Activated T-cell treated with anti-CD3 and anti-CD28 coated beads for 48 hours (primary cell): ENCODE measurements at places on chromosomes 7 and 10.

GRCh38 chr7:18429547-18429946 is 66.0 kb upstream of the HDAC9 start:
- DNase-seq = no peak

- no peak for DNase-seq
Measured at GRCh38 chr7:15303357-15303756, 258.5 kb downstream of the AGMO start.

DNA sequence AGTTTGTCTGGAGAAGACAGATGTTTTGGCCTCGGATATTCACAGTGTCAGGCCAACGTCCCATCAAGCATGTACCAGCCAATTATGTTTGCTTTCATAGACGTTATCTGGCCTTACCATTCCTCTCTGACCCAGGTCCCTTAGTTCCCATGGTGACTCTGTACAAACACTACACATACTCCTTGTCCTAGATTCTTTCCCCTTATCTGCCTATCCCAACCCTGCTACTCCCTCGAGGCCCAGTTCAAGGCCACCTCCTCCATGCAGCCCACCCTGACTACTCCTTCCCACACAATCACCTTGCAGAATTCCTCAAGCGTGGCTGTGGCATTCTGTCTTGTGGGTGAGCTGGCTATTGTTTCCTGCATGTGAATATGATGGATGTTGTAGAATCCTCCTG is 155.2 kb downstream of the PRKAG2 start:
- no peak for DNase-seq

GRCh38 chr10:133028956-133029355 is 58.8 kb upstream of the ADGRA1 start:
- no peak for DNase-seq

- no peak for DNase-seq
Measured at GRCh38 chr10:94001416-94001810, 7.7 kb downstream of the PLCE1 start.

DNA sequence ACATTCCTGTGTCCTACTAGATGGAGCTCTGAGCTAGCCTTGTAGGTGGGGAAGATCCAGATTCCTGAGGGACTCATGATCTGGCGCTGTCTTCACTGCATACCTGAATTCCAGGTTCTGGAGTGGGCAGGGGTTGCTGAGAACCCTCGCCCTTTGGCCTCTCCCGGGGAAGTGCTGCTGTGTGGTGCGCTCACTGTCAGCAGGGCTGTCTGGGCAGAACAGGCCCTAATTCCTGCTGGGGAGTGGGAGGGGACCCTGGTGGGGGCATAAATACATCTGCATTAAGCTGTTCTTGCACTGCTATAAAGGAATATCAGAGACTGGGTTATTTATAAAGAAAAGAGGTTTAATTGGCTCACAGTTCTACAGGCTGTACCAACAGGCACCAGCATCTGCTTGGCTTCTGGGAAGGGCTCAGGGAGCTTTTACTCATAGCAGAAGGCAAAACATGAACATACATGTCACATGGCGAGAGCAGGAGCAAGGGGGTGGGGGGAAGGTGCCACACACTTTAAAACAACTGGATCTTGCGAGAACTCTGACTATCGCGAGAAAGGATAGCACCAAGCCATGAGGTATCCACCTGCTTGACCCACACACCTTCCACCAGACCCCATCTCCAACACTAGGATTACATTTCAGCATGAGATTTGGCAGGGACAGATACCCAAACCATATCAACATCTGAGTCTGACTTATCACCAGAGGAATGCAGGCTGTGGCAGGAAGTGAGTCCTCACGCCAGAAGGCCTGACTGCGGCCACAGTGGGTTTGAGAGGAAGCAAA is 115.0 kb downstream of the ADCY1 start:
- DNase-seq = no peak
